Hematopoietic multipotent progenitor cell treated with erythropoietin and hydrocortisone succinate and interleukin-3 and kit ligand, for 6 days (in vitro differentiated cells): ENCODE measurements at places on chromosomes 4 and X.
A peak's percentile ranks its signal among the peaks of the same experiment; 100 is the strongest.

GRCh38 chr4:40992472-40993295, 221.7 kb downstream of the APBB2 start:
- DNase-seq: peak; percentile 69

DNA sequence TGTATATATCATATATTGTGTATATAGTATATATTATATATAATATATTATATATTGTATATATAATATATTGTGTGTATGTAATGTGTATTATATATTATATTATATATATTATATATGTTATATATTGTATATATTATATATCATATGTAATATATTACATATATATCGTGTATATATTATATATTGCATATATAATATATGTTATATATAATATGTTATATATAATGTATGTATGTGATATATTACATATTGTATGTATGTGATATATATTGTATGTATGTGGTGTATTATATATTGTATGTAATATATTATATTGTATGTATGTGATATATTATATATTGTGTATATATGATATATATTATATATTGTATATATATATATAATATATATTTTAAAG, 30.5 kb downstream of the RAB40A start:
- DNase-seq: no peak

- DNase-seq: peak; percentile 43
Measured at GRCh38 chr4:11428899-11429698, 405 bp upstream of the HS3ST1 start.

- DNase-seq: no peak
Measured at GRCh38 chr4:128924951-128925350, 115.5 kb downstream of the JADE1 start.

GRCh38 chr4:4969298-4969697, 50.0 kb downstream of the CYTL1 start:
- no peak for DNase-seq

GRCh38 chr4:151013491-151013890, 1.6 kb downstream of the LRBA start:
- peak; percentile 48 for DNase-seq

GRCh38 chr4:32172761-32173160, 1452.6 kb downstream of the PCDH7 start:
- DNase-seq: no peak

GRCh38 chr4:175770555-175770954, 41.5 kb downstream of the GPM6A start:
- DNase-seq: no peak

DNA sequence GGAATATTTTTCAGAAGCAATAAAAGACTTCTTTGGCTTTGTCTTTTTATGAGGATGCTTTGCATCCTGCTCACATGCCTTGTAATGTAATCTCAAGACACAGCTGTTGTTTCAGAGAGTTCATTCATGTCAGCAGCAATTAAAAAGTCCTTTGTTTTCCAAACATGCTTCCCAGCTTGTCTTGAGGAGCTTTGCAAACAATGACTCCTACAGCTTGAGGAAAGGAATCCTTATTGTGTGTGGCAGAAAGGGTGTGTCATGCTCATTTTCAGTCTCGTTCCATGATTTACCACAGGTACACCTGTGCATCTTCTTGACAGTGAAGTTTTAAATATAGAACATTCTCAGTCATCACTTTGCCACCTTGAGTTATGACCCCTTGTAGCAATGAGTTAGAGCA, 139.2 kb upstream of the AADAT start:
- DNase-seq: no peak
